ENCODE measurements at places on chromosomes 7 and 10.

DNA sequence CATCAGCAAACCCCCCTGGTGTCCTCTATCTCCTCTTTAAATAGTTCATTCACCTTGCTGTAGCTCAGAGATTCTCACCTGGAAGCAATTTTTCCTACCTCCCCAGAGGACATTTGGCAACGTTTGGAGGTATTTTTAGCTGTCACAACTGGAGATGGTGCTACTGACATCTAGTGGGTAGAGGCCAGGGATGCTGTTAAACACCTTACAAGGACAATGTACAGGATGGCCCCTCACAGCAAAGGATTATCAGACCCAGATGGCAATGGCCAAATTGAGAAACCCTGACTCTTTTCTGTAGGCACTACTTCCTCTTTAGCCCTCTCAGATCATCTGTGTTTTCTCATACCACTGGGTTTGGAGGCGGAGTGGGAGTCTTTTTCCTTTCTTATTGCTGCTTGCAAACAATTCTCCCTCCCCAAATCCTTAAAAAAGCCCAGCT lies 13.2 kb upstream of the TRA2A start:
- peak; percentile 39 for DNase-seq

GRCh38 chr7:147570390-147570789 lies 1020.2 kb upstream of the C7orf33 start:
- DNase-seq = no peak

DNA sequence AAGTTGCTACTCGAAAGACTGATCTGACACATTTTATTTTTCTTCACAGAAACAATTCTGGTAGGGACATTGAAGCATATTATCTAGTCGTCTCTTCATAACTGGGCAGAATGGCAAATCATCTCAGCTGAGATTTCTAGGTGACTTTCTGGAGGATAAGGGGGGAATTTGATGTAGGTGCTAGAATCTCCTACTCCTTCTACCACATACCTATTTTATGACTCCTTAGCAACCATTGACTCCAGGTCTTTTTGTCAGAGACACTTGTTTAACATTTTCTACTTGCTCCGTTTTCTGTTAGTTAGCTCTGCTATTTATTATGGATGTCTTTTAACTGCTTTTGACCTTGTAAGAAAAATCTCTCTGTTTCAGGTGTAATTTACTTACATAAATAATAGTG lies 380.9 kb upstream of the SEMA3C start:
- no peak for DNase-seq

DNA sequence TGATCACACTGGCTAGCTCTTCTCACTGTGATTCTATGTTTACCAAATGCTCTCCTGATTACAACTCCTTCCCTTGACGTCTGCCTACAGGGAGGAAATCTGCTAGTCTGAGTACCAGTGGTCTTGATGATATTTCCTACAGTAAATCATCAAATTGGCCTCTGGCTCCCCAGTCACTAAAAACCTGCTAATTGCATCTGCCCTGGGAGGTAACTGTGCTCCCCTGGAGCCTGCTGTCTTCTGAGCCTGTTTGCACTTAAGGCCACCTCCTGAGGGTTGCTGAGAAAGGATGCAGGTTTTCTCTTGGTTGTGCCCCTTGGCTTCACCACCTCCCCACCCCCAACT lies 56.0 kb downstream of the ELMO1 start:
- DNase-seq = no peak

DNA sequence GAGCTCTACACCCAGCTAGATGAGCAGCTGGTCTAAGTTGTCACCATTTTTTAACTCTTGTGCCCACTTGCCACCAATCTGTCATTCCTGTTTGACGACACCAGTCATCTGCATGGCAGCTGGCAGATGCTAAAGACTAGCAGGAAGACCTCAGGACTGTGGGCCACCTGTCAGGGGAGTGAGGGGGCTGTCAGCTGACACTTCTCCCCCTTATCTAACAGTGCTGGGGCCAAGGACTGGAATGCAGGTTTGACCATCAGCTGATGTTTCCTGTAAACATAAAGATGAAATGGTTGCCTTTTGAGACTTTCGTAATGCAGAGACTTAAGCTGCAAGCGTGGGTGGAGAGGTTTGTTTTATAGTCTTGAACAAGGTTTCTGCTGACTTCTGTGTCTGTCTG lies 93.5 kb downstream of the WNT2 start:
- no peak for DNase-seq

DNA sequence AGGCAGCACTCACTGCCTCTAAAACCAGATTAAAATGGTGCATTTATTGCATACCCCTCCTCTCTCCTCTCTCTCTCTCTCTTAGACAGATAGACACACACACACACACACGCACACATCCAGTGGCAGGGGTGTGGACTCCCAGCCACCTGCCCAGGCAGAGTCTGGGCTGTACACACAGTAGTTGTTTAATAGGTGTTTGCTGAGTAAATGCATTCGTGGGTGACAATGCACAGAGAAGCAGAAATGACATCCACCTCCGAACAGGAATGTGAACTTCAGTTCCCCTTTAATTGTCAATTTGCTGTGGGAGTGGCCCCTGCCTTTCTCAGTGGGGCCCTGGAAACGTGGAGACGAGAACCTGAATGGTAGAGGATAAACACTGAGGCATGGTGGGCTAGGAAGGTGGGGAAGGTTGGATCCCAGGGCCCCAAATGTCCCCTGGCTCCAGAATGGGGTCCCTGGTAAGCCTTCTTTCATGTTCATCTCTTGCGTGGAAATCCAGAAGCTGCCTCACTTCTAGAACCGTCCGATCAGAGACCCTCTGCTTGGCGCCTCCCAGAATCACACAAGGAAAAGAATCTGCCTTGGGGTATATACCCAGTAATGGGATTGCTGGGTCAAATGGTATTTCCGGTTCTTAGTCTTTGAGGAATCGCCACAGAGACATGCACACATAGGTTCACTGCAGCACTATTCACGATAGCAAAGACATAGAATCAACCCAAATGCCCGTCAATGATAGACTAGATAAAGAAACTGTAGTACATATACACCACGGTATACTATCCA lies 58.5 kb upstream of the ECHDC3 start:
- DNase-seq = no peak

DNA sequence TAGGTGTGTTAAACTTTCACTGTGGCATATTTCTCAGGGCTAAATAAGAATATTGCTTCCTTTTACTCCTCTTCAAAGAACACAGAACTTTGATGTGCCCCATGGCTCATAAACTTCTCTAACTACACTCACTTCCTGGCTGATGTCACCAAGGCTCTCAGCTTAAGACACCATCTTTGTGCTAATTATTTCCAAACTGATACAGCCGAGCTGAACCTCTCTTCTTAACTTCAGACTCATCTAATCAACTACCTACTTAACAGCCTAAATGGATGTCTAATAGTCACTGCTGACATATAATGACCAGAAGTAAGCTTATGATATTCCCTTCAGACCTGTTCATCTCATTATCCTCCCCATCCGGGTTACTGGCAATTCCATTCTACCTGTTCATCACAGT lies 3.6 kb downstream of the C10orf67 start:
- no peak for DNase-seq

DNA sequence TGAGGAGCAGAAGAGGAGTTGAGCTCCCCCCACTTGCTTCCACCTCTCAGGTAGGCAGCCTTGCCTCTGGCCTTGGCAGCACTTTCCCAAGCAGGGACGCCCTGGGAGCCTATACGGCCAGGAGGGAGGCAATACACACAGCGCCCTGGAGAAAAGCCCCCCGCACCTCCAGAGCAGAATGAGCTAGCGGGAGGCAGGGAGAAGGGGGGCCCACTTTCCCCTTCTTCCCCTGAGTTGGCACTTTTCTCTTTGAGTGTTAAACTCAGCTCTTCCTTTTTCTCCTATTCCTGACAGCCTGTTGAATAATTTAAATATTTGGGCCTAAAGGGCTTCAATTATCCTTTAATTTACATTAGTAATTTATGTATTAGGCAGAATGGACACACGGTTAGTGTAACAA lies 35.8 kb downstream of the UNC5B start:
- no peak for DNase-seq

GRCh38 chr7:90261441-90261840 lies 16.5 kb downstream of the CFAP69 start:
- no peak for DNase-seq

DNA sequence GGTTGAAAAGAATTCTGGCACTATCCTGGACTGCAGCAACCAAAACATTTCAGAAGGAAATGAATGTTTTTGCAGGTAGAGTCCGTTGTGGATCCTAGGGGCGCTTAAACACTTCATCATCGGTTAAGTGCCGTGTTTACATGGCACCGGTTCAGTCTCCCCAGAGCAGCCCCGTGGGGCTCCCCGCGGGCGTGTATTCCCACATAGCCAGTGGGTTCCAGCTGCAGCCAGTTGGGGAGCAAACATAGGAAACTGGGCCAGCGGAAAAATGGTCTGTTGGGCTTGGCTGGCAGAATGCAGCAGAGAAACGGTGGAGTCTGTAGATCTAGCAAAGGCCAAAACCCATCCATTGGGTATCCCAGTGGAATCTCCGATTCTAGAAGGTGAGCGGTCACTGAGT lies 113.0 kb upstream of the SH2B2 start:
- no peak for DNase-seq

GRCh38 chr7:140655511-140656408 lies 15.1 kb upstream of the DENND2A start:
- DNase-seq = no peak

GRCh38 chr10:99964791-99965190 lies 45.0 kb downstream of the DNMBP start:
- DNase-seq = no peak

DNA sequence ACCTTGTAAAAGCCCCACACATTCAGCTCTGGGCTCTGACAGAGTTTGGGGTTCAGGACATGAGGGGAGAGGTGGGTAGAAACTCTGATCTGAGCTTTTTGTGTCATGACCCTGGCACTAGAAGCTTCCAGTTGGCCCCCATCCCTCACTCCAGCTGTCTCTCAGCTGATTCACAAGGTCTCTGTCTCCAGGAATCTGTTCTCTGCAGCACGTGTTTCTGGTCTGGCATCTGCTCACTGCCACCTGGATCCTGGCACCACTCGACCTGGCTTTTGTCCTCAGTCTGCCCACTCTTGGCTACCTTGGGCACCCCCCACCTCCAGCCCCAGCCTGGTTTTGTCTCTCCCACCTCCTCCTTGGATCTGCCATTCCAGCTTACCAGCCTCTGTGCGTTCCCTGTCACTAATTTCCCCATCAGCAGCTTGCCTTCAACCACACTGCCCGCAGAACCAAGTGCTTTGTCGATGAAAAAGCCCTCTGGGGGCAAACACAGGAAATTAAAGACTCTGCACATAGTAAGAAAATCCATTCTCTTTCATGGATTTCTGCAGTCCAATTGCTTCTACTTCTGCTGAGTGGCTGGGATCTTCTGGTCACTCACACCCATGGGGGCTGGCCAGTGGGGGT lies 18.3 kb upstream of the ADCYAP1R1 start:
- no peak for DNase-seq

DNA sequence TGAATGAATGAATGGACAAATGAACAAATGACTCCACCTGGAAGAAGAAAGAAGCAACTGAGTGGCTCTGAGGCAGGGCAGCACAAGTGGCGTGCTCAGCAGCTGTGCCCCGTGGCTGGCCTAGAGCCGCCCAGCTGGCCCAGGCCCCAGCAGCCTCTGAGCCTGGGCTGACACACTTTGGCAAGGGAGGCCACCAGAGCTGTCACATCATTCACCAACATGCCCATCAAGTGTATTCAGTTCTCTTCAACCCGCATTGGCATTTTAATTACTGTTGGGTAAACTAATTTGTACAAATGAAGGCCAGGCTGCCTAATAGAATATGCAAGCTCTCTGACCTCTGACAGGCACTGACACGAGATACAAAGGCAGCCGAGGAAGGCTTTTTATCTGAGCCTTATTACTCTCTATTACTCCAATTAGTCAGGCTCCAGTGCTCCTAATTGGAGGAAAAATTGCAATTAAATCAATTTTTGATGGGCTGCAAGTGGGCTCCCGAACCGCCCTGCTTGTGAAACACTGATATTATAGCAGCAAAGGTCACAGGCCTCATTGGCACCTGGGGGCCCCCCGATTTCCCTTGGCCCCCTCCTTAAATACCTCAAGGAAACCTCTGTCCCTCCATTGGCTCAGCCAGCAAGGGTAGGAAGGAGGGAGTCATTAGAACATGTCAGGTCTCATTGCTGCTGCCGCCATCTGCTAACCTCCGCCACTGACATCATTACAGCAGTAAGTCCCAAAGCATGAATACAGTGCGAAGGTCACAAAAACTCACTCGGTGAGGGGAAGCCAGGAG lies 41.9 kb downstream of the DPCD start:
- no peak for DNase-seq

GRCh38 chr7:133052826-133053225 lies 29.1 kb downstream of the CHCHD3 start:
- DNase-seq = no peak

- DNase-seq = peak; percentile 61
Observed at GRCh38 chr10:69327463-69328379, 49.4 kb downstream of the HK1 start.

GRCh38 chr7:81410471-81411117 lies 359.3 kb downstream of the HGF start:
- no peak for DNase-seq

- no peak for DNase-seq
Observed at GRCh38 chr7:7212612-7213011, 30.3 kb downstream of the C1GALT1 start.

- no peak for DNase-seq
Observed at GRCh38 chr7:155984609-155985405, 172.5 kb upstream of the SHH start.

DNA sequence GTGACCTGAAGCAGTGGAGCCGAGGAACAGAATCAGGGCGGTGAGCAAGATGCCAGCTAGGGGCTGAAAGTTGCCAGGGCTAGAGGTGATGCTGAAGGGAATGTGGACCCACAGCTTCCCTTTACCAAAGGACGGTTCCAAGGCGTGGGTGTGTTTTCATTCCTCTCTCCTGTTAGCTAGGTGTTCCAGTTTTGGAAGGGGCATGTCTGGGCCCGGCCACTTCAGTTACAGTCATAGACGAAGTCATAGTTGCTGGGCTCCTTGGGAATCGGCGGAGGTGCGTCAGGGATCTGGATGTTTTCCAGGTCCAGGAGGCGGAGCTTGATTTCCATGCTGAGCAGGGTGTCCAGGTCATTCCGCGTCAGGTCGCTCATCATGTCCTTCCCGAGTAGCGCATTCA lies 131.0 kb upstream of the AOAH start:
- DNase-seq = no peak

- DNase-seq = no peak
Observed at GRCh38 chr10:72658696-72659400, 33.0 kb upstream of the MICU1 start.

DNA sequence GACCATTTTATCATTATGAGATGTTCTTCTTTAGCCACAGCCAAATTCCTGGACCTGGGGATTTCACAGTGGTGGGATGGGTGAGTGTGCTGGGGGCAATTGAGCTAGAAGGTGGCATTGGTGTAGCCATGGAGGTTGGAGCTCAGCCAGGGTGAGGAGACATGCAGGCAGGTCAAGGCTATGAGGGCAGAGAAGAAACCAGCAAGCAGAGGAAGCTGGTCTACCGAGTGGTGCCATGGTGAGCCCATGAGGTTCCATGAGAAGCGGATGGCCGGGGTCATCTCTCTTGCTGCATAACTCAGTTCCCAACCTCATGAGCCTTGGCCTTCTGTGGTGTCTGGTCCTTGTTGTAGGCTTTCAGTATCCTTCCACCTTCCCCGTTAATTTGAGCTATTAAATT lies 91.4 kb downstream of the CARD11 start:
- no peak for DNase-seq
